MV-4-11 (cell line): ENCODE measurements at places on chromosomes 11 and 22.

DNA sequence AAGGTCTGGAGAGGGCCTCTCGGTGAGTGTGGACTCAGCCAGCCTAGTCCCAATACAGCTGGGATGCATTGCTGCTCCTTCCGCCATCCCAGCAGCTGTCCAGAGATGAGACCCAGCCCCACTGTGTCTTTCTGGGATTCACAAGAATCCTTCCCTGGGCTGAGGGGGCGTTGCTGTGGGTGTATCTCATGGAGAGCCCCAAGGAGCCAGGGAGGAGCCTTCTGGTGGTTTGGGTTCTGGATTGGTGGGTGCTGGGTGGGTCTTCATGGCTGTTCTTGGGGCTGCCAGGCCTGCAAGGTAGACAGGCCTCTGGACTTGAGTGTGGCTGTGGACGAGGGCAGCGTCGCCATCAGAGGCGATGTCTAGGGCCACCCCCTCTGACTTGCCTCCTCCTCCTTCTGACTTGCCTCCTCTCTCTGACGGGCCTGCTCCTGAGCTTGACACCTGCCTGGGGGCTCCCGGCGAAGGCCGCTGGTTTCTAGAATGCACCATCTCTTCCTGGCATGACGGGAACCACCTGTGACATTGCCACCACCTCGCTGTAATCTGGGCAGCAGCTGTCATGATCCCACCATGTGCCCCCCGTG is 17.2 kb downstream of the KCNQ1 start:
- no peak for DNase-seq

DNA sequence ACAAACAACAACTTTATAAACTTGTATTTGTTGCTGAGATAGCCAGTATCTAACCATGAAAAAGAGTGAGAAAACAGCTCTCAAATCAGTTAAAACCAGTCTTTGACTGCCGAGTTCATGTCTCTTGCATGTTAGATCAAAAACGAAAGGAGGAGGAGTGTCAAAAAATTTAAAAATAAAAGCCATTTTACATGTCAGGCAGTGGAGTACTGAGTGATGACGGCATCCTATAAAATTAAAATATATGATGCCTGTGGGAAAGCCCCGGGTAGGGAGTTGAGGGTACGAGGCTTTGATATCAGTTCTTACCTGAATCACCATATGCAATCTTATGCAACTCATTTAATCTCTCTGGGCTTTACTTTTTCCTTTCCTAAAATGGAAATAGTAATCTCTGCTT is 117.3 kb downstream of the ETS1 start:
- DNase-seq: no peak

GRCh38 chr11:93507517-93507916 is 35.7 kb downstream of the SMCO4 start:
- DNase-seq: no peak

- DNase-seq: no peak
Measured at GRCh38 chr22:44891293-44891747, 118.5 kb downstream of the PHF21B start.

DNA sequence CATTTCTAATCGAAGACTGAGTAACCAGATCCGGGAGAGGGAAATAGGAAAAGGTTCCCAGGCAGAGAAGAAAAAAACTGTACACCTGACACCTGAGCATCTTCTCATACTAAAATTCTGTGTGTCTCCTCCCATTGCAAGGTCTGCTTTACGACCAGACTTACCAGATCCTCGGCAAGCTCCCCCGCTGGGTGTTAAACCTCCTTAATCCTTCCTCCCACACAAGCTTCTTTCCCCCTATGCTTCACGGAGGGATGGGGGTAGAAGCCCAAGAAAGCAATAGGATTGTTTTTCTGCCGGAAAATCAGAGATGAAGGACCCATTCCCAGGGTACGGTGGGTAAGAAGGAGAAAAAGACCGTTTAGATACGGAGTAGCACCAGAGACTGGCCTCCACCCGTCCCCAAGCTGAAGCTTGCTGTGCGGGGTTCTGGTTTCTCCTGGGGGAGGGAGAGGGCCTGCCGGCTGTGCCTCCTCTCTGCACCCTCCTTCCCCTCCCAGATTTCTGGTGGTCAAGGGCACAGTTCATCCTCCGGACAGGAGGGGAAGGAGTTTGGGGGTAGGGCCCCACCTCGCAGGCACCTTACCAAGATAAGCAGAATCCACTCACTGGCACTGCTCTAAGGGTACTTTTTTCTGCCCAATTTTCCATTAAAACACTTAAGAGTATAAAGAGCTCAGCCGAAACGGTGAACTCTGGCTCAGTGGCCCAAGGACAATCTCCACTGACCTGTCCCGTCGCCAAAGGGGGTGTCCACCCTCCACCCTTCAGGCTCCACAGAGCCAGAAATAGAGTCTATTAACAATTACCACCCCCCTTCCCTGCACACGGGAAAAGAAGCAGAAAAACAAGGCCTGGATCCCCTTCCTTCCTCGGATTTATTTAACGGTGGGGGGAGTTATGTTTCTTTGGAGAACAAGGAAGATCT is 1.2 kb downstream of the TOB2 start:
- DNase-seq: peak; percentile 55

DNA sequence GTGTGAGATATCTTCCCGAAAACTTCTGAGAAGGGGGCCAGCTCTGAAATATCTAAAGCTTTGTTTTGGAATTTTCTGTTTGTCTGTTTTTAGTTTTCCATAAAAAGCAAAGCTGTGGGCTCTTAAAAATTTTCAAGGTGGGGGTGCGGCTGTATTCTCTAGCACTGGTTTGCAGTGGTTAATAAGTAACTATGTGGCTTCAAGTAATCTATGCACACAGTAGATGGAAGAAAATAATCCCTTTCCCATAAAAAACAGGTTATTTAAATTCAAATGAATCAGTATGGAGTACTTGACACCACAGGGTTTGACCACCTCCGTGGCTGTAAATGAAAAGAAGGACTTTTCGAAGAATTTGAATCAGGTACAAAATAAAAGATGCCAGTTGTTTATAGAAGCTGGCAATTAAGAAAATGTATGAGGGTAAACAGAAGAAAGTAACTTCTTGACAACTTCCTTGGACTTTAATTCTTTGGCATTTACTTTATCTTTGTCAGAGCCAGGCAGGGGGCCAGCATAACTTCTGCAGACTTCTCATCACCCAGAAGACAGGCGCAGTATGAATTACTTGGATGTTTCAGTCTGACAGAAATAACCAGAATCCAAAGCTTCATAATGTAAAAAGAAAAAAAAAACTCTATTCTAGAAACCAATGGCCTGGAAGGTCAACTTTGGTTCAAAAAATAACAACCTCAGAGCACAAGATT is 981.0 kb downstream of the DLG2 start:
- no peak for DNase-seq

DNA sequence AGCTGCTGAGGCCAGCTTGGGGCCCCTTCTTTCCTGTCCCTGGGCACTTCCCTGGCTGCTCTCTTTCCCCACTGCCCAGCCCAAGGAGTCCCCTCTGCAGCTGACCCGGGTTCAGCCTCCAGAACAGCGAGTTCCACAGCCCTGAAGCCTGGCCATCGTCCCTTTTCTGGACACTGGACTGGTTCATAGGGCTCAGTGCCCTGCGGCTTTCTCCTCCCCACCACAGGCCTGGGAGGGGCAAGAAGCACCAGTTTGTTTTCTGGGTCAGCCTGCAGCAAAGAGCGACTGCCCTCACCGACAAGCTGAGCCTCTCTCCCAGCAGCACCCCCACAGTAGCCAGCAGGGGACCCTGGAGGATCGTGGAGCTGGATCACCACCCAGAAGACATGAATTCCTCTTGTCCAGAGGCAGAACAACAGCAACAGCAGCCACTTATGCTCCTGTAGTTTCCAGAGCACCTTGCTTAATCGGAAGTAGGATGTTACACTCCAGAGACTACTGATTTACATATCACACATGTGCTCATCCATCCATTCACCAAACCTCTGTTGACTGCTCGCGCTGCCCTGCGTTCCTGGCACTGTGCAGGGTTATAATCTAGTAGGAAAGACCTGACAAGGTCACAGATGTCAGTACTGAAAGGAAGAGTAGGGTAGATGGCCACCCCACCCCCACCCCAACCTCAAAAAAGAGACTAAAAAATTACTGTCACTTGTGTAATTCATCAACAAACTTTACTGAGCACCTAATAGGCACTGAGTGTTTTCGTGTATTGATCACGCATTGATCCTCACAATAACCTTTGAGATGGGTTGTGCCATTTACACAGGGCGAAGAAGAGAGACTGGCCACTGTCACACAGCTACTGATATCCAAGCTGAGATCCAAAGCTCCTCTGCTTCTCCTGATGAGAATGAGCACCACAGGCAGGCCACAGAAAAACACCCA is 13.0 kb upstream of the CXCR5 start:
- DNase-seq: peak; percentile 58

- peak; percentile 27 for DNase-seq
Measured at GRCh38 chr11:104736502-104736901, 161.8 kb downstream of the CASP12 start.

GRCh38 chr11:30984827-30985226 is 384.7 kb downstream of the DCDC1 start:
- no peak for DNase-seq

DNA sequence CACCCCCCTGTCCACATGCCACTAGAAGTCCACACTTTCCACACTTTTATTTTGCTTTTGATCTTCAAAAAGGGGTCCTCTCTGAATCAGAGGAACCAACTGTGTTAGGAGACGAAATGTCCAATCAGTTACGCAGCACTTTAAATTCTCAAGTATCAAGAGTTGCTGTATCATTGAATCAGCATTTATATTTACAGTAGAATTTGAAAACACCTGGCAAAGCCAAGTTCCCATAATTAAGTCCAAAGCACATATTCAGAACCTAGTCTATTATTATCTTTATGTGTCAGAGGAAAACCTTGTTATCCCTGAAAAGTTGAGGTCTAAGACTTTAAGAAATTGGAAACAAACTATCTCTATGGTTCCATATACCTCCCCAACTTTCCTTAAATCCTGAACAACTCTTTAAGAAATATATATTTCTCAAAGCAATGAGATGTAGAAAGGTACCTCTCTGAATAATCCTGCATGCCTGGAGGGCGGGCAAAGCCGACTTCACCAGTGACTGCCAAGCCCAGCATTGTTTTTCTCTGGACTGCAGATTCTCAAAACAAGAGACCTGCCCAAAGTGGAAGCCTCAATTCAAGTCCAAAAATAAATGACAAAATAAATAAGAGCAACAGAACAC is 75.9 kb upstream of the ARFGAP3 start:
- DNase-seq: no peak

DNA sequence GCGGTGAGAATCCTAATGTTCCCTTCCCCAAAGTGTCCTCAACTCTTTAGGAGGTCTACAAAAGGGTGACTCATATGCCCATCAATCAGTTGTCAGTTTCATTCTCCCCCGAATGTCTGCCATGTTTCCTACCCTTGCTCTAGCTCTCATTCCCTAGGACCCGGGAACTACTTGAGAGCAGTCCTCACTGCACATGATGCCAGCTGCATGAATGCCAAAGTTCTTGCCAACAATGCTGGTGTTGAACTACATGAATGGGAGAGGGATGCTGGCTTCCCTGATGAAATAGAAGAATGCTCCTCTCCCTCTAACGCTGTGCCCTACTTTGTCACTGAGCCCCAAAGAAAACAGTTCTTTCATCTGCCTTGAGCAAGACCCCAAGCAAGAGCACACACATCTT is 12.5 kb upstream of the FSHB start:
- DNase-seq: no peak

DNA sequence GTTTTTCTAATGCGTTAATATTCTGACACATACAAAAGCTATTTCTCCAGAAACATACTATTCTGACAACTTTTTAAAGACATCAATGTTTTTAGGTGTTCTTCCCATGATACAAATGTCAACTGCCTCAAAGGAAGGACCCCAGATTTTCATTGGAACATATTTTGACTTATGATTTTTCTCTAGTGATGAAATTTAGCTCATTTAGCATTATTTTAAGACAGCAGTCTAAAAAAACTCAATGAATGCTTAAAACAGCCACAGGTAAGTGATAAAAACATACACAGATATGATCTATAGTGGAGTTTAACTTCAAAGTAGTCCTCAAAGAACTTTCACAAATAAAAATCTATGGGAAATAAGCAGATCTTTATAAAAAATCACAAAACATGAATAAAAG is 24.9 kb downstream of the XKR3 start:
- DNase-seq: no peak

GRCh38 chr11:36583667-36584066 is 10.6 kb upstream of the IFTAP start:
- no peak for DNase-seq

DNA sequence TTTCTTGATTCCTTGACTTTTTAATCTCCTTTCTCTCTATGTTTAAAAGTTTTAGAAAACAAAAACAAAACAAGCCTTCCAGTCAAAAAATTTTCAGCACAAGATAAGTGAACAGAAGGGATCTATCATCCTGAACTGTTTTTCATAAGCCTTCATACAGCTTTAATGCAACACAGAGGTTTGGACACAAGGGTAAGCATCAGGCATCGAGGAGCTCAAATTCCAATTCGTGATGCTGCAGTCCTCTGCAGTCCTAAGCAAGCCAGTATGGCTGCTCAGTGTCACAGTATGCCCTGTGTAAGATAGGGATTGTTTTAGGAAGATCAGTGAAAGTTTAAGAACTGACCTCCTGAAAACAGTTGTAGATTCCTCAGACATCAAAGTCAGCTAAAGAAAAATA is 740.9 kb downstream of the NTM start:
- no peak for DNase-seq

DNA sequence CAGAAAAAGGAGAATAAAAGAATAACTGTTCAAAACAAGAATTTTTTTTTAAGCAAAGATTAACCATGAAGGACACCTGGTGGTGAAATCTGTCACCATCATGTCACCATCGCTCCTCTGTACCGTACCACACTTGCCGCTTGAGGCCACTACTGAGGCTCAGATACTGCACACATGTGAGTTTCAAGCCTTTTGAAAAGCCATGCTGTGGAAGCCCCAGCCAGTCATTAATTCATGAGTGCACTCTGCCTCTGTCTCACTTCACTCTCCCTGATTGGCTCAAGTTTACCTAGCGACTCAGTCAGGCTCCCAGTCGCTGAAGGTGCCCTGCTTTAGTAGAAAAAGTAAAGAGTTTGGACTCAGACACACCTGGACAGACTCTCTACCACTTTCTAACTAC is 6.6 kb upstream of the MS4A12 start:
- peak; percentile 33 for DNase-seq

GRCh38 chr11:69508974-69509373 is 27.5 kb downstream of the LINC01488 start:
- peak; percentile 16 for DNase-seq

GRCh38 chr11:101914341-101914737 is 471 bp upstream of the CEP126 start:
- no peak for DNase-seq

DNA sequence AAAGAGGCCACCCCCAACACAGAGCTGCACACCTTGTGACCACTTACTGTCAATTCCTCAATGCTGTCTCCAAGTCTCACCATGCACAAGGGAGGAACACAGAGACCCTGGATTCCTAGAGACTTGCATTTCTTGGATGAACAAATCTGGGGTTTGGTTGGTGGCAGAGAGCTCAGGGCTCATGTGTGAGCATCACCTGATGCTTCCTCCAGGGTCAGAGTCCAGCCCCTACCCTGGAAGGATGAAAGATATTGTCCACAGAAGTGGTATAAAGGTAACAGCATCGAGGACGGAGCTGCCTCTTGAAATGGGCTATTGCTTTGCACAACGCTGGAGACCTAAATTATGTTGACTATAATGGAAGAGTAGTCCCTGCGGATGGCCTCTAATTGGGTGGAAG is 36.0 kb downstream of the GGTLC2 start:
- DNase-seq: no peak
